Activated naive CD8-positive, alpha-beta T cell treated with anti-CD3 and anti-CD28 coated beads for 36 hours (primary cell): ENCODE measurements at places on chromosomes 7 and 10. TPM values are rescaled to one million over a fixed set of nuclear protein-coding genes. Genes with fewer than 3 reads are reported as not detected.

The VSTM4 gene
- total RNA-seq: not detected

The UBTD1 gene
- 1.3 TPM for total RNA-seq

The ACBD7 gene
- 1.3 TPM for total RNA-seq

The MINDY3 gene
- total RNA-seq: 17.7 TPM

The HOXA7 gene
- not detected for total RNA-seq

The OR6V1 gene
- not detected for total RNA-seq

The GCK gene
- 2.5 TPM for total RNA-seq

The MYL10 gene
- not detected for total RNA-seq

The DKK1 gene
- not detected for total RNA-seq

The TRIM74 gene
- total RNA-seq: 0.35 TPM

DNA sequence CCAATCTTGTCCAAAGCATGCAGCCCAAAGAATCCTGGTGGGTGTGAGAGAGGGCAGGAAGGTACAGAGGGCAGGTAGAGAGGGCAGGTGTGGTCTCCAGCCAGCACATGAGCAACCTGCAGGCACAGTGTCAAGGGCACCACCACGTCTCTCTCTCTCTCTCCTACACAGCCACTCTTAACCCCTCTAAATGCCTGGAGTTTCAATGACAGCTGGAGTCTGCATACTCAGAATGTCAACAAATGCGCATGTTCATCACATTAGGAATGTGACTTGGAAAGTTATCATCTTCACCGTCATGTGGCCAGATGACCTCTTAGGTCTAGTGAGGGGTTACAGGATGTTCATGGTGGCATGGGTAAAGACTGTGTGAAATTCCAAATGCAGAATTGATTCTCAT lies 456.8 kb downstream of the SORCS1 start:
- H3K4me1 ChIP-seq: no peaks in the 10 kb centered on the region
- DNase-seq: no peak
- H3K4me3 ChIP-seq: no peak overlapping the region
- peaks cover 4% of the 10 kb centered on the region for H3K27me3 ChIP-seq

GRCh38 chr7:149440222-149440621 lies 20.6 kb downstream of the ZNF777 start:
- DNase-seq: no peak
- no peaks in the 10 kb centered on the region for H3K27me3 ChIP-seq
- H3K4me3 ChIP-seq: no peak overlapping the region
- H3K36me3 ChIP-seq: peaks cover 23% of the 10 kb centered on the region
- peak overlapping the region; percentile 61 for H3K27ac ChIP-seq

DNA sequence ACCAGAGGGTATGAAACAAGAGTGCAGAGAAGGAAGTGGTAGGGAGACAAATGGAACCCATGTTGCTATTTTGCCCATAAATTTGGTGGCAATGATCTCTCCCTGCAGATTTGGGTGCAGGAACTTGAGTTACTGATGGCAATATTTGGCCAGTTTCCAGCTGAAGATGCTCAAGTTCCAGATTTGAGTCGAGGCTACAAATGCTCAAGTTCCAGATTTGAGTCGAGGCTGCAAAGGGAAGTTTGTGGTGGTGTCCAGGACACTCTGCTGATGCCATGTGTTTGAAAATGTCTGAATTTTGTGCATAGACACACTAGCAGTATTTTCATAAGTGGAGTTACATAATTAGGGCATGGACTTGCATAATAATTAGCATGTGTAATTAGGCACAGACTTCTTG lies 40.8 kb downstream of the TBXAS1 start:
- H3K27ac ChIP-seq: no peak overlapping the region
- H3K4me3 ChIP-seq: no peak overlapping the region
- no peak for DNase-seq
- H3K36me3 ChIP-seq: no peaks in the 10 kb centered on the region
- H3K27me3 ChIP-seq: peaks cover 6% of the 10 kb centered on the region

- no peaks in the 10 kb centered on the region for H3K27me3 ChIP-seq
- peaks cover 33% of the 10 kb centered on the region for H3K4me1 ChIP-seq
- peak overlapping the region; percentile 84 for H3K27ac ChIP-seq
Observed at GRCh38 chr7:727806-728460, 852 bp upstream of the PRKAR1B start.

GRCh38 chr10:67606572-67606971 lies 89.4 kb downstream of the CTNNA3 start:
- peaks cover 8% of the 10 kb centered on the region for H3K27me3 ChIP-seq
- no peak overlapping the region for H3K4me3 ChIP-seq
- no peak overlapping the region for H3K27ac ChIP-seq
- H3K36me3 ChIP-seq: no peaks in the 10 kb centered on the region
- H3K4me1 ChIP-seq: peaks cover 11% of the 10 kb centered on the region

- H3K27me3 ChIP-seq: no peaks in the 10 kb centered on the region
- no peak overlapping the region for H3K4me3 ChIP-seq
- H3K4me1 ChIP-seq: peaks cover 4% of the 10 kb centered on the region
- no peak overlapping the region for H3K27ac ChIP-seq
- H3K36me3 ChIP-seq: no peaks in the 10 kb centered on the region
Observed at GRCh38 chr7:77497079-77497478, 40.0 kb upstream of the PTPN12 start.

DNA sequence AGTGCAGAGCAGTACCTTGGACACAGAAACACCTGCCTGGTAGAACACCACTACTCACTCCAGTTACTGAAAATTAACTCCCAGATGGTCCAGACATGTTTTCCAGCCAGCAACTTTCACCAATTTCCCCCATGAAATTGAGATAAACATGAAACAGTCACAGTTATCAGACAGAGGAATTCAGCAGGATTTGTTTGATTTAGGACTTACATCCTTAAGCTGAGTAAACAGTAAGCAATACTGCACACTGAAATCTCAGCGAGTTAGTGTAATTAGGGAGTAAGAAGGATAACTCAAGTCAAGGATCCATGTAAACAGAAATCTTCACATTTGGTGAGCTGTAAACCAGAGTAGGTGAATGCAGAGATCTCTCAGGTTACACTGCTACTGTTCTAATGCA lies 353.5 kb downstream of the ELMO1 start:
- no peak for DNase-seq
- no peak overlapping the region for H3K4me3 ChIP-seq
- H3K4me1 ChIP-seq: peaks cover 2% of the 10 kb centered on the region
- peaks cover 68% of the 10 kb centered on the region for H3K36me3 ChIP-seq

GRCh38 chr7:108072739-108073138 lies 57.4 kb downstream of the LAMB4 start:
- H3K27me3 ChIP-seq: no peaks in the 10 kb centered on the region
- H3K27ac ChIP-seq: no peak overlapping the region
- H3K4me3 ChIP-seq: no peak overlapping the region
- no peaks in the 10 kb centered on the region for H3K4me1 ChIP-seq
- no peaks in the 10 kb centered on the region for H3K36me3 ChIP-seq

GRCh38 chr7:141864765-141865447 lies 23.6 kb upstream of the PRSS37 start:
- H3K4me3 ChIP-seq: no peak overlapping the region
- H3K36me3 ChIP-seq: no peaks in the 10 kb centered on the region

- peaks cover 48% of the 10 kb centered on the region for H3K4me1 ChIP-seq
- H3K27me3 ChIP-seq: no peaks in the 10 kb centered on the region
- H3K27ac ChIP-seq: peak overlapping the region; percentile 99
- peak; percentile 85 for DNase-seq
- H3K36me3 ChIP-seq: peaks cover 41% of the 10 kb centered on the region
- peak overlapping the region; percentile 95 for H3K4me3 ChIP-seq
Observed at GRCh38 chr7:3042861-3043489, 692 bp downstream of the CARD11 start.

GRCh38 chr7:30671793-30672465 lies 10.3 kb downstream of the CRHR2 start:
- no peak for DNase-seq
- no peak overlapping the region for H3K27ac ChIP-seq
- peaks cover 4% of the 10 kb centered on the region for H3K27me3 ChIP-seq
- H3K4me1 ChIP-seq: no peaks in the 10 kb centered on the region
- no peak overlapping the region for H3K4me3 ChIP-seq

DNA sequence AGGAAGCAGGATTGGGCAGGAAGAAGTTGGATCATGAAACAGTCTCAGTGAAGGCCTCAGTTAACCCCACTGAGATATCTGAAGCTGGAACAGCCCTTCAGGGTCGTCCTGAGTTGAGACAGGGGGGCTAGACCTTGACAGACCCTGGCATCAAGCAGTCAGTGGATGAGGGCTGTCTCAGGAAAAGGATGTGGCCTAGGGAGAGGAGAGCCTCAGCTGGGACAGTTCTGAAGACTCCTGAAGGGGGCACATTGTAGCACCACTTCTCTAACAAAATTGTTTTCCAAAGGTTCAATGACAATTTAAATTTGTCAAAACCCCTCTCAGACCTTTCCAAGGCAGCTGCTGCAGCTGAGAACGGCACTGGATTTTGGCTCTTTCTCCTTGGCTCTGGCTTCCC lies 15.8 kb upstream of the SLK start:
- no peaks in the 10 kb centered on the region for H3K36me3 ChIP-seq
- H3K4me1 ChIP-seq: peaks cover 4% of the 10 kb centered on the region

- H3K4me3 ChIP-seq: no peak overlapping the region
- no peak for DNase-seq
- H3K27me3 ChIP-seq: no peaks in the 10 kb centered on the region
- peaks cover 3% of the 10 kb centered on the region for H3K36me3 ChIP-seq
- H3K27ac ChIP-seq: no peak overlapping the region
Observed at GRCh38 chr7:65839846-65840245, 33.0 kb upstream of the VKORC1L1 start.

DNA sequence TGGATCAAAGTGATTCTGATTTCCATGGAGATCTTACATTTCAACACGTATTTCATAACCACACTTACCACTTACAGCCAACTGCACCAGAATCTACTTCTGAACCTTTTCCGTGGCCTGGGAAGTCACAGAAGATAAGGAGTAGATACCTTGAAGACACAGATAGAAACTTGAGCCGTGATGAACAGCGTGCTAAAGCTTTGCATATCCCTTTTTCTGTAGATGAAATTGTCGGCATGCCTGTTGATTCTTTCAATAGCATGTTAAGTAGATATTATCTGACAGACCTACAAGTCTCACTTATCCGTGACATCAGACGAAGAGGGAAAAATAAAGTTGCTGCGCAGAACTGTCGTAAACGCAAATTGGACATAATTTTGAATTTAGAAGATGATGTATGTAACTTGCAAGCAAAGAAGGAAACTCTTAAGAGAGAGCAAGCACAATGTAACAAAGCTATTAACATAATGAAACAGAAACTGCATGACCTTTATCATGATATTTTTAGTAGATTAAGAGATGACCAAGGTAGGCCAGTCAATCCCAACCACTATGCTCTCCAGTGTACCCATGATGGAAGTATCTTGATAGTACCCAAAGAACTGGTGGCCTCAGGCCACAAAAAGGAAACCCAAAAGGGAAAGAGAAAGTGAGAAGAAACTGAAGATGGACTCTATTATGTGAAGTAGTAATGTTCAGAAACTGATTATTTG lies 15.3 kb downstream of the HNRNPA2B1 start:
- H3K27ac ChIP-seq: peak overlapping the region; percentile 93
- peaks cover 73% of the 10 kb centered on the region for H3K4me1 ChIP-seq
- H3K27me3 ChIP-seq: peaks cover 10% of the 10 kb centered on the region
- peaks cover 75% of the 10 kb centered on the region for H3K36me3 ChIP-seq

GRCh38 chr7:23020742-23021401 lies 6.9 kb upstream of the HYCC1 start:
- H3K4me1 ChIP-seq: peaks cover 34% of the 10 kb centered on the region
- H3K4me3 ChIP-seq: no peak overlapping the region
- H3K27me3 ChIP-seq: peaks cover 9% of the 10 kb centered on the region

DNA sequence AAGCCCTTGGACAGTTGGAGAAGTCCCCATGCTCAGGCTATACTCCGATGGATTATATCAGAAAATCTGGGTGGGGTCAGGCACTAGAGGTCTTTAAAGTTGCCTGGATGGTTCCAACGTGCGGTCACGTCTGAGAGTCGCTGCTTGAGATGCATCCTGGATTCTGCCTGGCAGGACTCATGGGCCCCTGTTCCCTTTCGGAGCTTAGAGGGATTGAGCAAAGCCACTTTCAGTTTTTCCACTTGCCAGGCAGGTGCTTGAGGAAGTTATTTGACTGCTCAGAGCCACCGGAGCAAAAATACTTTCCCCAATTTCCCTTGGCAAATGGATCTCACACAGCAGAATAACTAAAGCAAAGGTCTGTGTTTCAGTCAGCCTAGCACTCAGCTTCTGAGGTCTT lies 129.1 kb downstream of the GALNT17 start:
- H3K4me3 ChIP-seq: no peak overlapping the region
- H3K4me1 ChIP-seq: no peaks in the 10 kb centered on the region
- no peak overlapping the region for H3K27ac ChIP-seq
